Spinal cord (tissue), 10 donors: ENCODE measurements at places on chromosomes 13 and 19. TPM values are rescaled to one million over a fixed set of nuclear protein-coding genes. Genes with fewer than 3 reads are reported as not detected.

GRCh38 chr13:84366506-84366905 lies 484.2 kb upstream of the SLITRK1 start:
- H3K36me3 ChIP-seq: no peaks in the 10 kb centered on the region
- H3K4me3 ChIP-seq: no peak overlapping the region
- no peaks in the 10 kb centered on the region for H3K27me3 ChIP-seq
- no peak for DNase-seq

- H3K27me3 ChIP-seq: no peaks in the 10 kb centered on the region
- no peaks in the 10 kb centered on the region for H3K36me3 ChIP-seq
- H3K4me3 ChIP-seq: peak overlapping the region; percentile 95
- peak; percentile 29 for DNase-seq
- peak overlapping the region; percentile 68 for H3K27ac ChIP-seq
- peaks cover 3% of the 10 kb centered on the region for H3K4me1 ChIP-seq
Measured at GRCh38 chr13:48232420-48233045, 473 bp upstream of the ITM2B start.

GRCh38 chr13:102401766-102402165 lies at the start of gene FGF14:
Gene FGF14 (minus strand): TSS chr13:102402048.
- H3K27ac ChIP-seq: peak within 1 kb of the TSS; percentile 37
- no peak for DNase-seq
- peaks cover 14% of the 10 kb centered on the region for H3K4me1 ChIP-seq

RAB3A gene
- polyA plus RNA-seq: 336 TPM

DIRAS1 gene
- 72.6 TPM for polyA plus RNA-seq
